ENCODE measurements at places on chromosomes 7 and 10. TPM values are rescaled to one million over a fixed set of nuclear protein-coding genes. Genes with fewer than 3 reads are reported as not detected.

GRCh38 chr10:77386365-77386764, 251.2 kb downstream of the KCNMA1 start:
- no peak for DNase-seq

- DNase-seq: no peak
These were observed 2.5 kb upstream of the PYROXD2 start for GRCh38 chr10:98417481-98417959.

DNA sequence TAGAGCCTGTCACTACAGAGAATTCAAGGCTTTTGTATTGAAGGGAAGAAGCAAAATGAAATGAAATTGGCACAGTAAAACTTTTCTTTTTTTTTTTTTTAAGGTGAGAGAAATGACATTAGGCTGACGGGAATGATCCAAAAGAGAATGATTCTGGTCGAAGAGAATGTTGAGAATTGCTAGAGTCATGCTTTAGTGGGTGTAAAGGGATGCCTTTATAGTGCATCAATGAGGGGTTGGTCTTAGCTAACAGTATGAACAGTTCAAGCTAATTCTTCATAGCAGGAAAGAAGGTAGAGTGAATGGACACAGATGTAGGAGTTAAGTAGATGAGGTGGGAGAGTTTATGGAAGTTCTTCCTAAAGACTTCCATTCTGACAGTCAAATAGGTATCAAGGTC, 32.3 kb upstream of the LSM8 start:
- DNase-seq: no peak

DNA sequence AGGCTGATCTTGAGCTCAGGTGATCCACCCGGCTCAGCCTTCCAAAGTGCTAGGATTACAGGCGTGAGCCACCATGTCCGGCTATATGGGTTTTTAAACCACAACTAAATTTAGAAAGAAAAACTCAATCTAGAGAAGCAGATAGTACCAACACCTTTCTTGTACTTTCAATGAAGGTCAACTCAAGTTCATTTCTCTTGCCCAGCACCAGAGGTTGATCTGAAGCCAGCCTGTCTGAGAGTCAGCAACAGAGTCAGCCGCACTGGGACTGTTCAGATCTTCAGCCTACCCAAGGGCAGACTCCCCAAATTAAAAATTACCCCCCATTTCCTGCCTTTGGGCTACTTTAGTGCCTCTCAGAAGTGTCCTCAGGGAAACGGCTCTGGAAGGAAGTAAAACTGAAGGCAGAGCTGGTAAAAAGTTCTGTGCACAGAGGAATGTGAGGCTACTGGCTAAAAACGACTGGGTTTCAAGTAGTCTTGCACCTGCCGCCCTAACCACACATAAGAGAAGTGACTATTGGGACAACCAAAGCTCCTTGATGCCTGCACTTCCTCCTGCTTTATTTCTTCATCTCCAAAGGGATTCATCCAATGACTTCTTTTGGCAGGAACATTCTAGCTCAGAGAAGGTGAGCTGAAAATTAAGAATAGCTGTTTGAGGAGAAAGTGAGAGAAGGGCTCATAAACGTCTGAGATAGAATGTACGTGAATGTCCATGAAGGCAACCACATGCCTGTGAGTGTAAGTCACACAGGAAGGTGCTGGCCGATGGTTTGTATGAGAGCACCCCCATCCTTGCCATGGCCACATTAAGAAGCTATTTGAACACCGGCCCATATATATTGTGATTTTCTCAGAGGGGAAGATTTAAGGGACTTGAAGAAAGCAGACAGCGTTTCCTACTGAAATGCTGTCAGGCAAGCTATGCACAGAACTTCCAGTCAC, 142.4 kb upstream of the PRR15 start:
- DNase-seq: no peak

DNA sequence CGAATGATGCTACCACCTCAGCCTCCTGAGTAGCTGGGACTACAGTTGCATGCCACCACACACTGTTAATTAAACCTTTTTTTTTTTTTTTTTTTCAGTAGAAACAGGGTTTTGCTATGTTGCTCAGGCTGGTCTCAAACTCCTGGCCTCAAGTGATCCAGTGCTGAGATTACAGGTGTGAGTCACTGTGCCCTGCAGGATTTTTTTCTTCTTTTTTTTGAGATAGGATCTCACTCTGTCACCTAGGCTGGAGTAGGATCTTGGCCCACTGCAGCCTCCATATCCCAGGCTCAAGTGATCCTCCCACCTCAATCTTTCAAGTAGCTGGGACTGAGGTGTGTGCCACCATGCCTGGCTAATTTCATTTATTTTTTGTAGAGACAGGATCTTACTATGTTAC, 6.4 kb downstream of the ACTA2 start:
- DNase-seq: no peak

DNA sequence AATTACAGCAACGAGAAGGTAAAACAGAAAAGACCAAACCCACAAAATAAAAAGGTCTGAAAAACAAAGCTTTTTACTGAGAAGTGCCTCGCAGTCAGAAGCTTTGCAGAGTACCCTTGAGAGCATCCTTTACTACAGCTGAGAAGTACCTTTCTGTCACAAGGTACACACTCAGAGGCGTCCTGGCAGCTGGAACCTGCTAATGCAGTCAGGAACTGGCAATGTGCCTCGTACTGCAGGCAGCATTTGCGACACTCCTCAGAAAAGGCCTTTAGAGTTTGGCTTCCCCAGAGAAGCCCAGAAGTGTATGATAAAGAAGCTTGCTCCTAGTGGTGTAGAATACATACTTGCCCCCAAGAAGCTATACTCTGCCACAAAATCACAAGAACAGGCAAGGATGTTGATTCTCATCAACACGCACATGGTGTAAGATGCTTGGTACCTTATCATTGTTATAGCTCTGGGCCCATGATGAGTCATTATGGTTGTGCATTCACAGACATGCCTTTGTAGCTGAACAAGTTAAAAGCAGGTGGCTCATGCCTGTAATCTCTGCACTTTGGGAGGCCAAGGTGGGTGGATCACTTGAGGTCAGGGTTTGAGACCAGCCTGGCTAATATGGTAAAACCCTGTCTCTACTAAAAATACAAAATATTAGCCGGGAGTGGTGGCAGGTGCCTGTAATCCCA, 2.0 kb upstream of the GTPBP4 start:
- no peak for DNase-seq

DNA sequence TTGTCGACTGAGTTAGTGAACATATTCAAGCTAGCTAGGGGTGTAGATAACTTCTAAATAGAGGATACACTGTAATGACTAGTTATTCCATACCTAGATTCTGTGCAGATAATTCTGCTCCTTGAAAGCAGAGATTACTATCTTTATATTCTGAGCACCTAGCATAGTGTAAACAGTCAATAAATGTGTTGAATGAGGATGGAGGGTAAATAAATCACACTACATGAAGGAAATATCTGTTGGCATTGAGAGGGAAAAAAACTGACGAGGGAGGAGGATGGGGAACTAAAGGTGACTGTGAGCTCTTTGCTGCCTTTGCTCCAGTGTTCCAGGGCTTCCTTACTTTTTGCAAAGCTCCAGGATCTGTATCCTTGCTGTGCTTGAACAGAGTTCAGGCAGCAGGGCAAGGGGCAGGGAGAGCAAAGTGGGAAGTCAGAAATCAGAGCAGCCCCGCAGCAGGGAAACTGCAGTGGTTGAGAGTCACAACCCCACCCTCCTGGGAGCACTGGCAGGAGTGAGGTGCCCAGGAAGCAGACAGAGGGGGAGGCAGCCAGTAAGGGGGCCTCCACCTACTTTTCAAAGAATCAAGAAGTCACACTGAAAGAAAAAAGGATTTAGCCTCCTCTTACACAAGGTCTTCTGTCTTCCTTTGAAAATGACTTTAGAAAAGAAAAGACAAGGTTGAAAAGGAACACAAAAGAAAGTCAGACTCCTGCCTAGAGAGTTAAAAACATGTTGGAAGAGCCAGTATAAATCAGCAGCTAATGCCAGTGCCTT, 71.8 kb upstream of the LRRN3 start:
- DNase-seq: no peak

GRCh38 chr10:75234683-75235374, 928 bp downstream of the COMTD1 start:
- DNase-seq: no peak

DNA sequence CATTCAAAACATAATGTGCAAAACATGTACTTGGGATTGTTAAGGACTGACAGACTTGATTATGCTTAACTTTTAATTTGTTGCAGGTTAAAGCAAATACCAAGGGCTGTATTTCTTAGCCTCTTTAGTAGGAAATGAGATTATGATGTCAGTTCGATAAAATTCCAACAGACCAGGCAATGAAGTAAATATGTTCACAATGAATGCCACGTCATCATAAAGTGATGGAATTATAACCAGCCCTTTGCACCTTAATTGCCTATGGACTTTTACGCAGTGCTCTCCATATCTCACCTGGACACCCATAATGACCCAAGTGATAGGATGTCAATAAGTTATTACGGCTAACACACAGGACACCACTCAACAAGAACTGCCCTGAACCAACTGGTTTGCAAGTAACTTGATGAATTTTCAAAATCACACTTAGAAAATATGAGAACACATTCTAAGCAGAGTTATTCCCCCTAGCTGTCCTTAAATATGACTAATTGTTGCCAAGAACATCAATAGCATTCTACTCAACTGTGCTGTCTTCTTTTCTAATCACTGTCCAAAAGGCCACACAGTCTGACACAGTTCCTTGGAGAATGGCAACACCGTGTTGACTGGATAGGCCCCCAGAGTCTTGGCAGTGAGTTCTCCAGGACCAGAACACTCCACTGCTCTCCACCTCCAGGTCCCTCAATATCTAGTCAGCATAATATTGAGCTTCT, 115.0 kb downstream of the CHCHD3 start:
- DNase-seq: no peak

GRCh38 chr10:69333205-69333604, 54.9 kb downstream of the HK1 start:
- no peak for DNase-seq

DNA sequence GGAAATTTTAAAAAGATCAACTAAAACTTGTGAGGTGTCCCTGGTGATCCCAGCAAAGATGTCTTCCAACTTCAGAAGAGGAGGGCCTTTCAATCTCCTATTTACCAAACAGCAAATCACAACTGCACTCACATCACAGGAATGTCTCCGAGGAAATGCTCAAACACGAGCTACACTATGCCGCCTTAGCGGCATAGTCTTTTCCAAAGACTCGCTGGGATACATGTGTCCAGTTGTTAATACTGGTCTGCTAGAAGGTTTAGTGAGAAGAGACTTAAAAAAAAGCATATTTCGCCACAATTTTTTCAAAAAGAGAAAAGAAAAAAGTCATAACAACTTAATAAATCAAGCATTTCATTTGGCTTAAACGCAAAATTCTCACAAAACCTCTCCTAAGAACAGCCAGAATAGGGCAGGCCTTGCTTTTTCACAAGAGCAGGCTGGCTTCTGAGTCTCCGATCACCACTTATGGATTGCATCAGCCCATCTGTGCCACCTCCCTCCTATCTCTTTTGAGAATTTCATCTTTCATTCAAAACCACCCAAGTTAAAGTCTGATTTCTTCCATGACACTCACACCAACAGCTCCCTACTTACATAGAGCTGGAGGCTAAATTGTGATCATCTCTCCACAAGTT, 66.1 kb downstream of the GNA12 start:
- DNase-seq: no peak

- DNase-seq: no peak
These were observed 15.4 kb upstream of the TMEM243 start for GRCh38 chr7:87234949-87235348.

GRCh38 chr7:128099204-128099671, 68.0 kb upstream of the LRRC4 start:
- peak; percentile 28 for DNase-seq

- no peak for DNase-seq
These were observed 51.1 kb downstream of the PRF1 start for GRCh38 chr10:70551466-70551865.

- no peak for DNase-seq
These were observed 120.3 kb upstream of the DIP2C start for GRCh38 chr10:809671-810350.

DNA sequence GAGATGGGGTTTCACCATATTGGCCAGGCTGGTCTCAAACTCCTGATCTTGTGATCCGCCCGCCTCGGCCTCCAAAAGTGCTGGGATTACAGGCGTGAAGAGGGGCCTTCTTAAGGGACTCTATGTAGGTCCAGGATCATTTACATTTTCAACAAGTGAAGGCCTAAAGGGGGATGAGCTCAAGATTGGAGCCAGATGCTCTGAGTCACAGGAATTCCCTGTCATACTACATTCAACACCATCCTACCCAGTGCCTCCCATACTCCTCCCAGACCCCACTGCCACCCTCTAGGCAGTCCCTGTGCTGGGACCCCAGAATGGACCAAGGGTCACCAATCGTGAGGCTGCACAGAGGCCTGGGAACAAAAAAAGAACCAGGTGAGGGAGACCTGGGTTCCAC, 29.9 kb downstream of the CYTH3 start:
- DNase-seq: no peak

DNA sequence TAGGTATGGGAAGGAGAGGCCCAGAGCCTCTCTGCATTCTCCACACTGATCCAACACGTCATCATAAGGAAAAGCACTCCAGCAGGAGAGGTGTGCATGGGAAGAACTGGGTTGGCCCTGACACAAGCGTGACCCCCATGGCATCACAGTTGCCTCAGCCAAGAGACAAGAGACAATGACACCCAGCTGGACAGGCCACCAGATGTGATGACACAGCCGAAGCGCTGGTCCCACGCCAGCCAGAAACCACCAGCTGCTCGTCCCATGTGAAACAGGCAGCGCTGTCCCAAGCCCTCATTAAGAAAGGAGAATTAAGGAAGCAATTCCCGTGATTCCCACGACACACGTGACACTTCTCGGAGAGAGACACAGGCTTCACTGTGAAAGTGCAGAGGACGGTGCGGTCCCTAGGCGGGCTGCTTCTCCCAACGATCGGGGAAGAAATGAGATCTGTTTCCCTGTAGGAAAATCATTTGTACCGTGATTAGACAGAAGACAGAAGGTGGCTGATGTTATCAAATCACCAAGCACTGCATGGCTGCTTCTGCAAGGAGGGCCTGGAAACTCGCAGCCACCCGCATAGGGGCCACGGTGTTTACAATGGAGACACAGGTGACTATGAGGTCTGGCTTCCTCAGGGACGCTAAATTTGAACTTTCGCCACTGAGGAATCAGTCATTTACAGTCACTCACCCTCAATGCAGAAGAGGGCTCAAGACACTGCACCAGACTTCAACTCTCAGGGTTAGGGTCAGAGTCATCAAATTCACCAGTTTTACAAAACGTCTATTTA, 74.5 kb downstream of the DIP2C start:
- no peak for DNase-seq

The LSM5 gene
- 111 TPM for total RNA-seq

The GNG11 gene
- total RNA-seq: not detected

The OTUD1 gene
- 12.0 TPM for total RNA-seq

The CHRM2 gene
- not detected for total RNA-seq

The LIPN gene
- not detected for total RNA-seq

The C10orf67 gene
- 0.07 TPM for total RNA-seq

The VIM gene
- 525 TPM for total RNA-seq

The SFMBT2 gene
- total RNA-seq: 12.8 TPM

The MYL7 gene
- not detected for total RNA-seq

The CLDN3 gene
- not detected for total RNA-seq

The TAC1 gene
- total RNA-seq: not detected

The WEE2 gene
- total RNA-seq: not detected

The SPDYE6 gene
- total RNA-seq: not detected

The TDRD1 gene
- total RNA-seq: 0.76 TPM

Data from activated CD4-positive, alpha-beta memory T cell treated with anti-CD3 and anti-CD28 coated beads for 36 hours (primary cell).